ENCODE measurements at places on chromosomes 6 and 20. TPM values are rescaled to one million over a fixed set of nuclear protein-coding genes. Genes with fewer than 3 reads are reported as not detected.

Gene SPACA1
- not detected for total RNA-seq

Gene KIF25
- 0.25 TPM for total RNA-seq

Gene EPB41L1
- 94.7 TPM for total RNA-seq

Gene PBX2
- total RNA-seq = 21.4 TPM

Gene MYB
- 2.5 TPM for total RNA-seq

Gene HSPA12B
- total RNA-seq = 2.7 TPM

Gene ATAT1
- 60.2 TPM for total RNA-seq

Gene NMBR
- total RNA-seq = 4.7 TPM

Gene HLA-DRB1
- total RNA-seq = 1.7 TPM

Gene HLA-DMA
- total RNA-seq = 1.5 TPM

Gene TNFRSF6B
- 0.49 TPM for total RNA-seq

Gene PLA2G7
- total RNA-seq = 1.5 TPM

Gene COL12A1
- total RNA-seq = 28.3 TPM

Gene DPPA5
- not detected for total RNA-seq

Gene SNX5
- total RNA-seq = 56.1 TPM

Gene RIPOR3
- 0.98 TPM for total RNA-seq
